ENCODE measurements at places on chromosomes 5 and 9.

- DNase-seq = peak; percentile 85
Observed at GRCh38 chr5:150107909-150108447, 21.6 kb upstream of the CSF1R start.

DNA sequence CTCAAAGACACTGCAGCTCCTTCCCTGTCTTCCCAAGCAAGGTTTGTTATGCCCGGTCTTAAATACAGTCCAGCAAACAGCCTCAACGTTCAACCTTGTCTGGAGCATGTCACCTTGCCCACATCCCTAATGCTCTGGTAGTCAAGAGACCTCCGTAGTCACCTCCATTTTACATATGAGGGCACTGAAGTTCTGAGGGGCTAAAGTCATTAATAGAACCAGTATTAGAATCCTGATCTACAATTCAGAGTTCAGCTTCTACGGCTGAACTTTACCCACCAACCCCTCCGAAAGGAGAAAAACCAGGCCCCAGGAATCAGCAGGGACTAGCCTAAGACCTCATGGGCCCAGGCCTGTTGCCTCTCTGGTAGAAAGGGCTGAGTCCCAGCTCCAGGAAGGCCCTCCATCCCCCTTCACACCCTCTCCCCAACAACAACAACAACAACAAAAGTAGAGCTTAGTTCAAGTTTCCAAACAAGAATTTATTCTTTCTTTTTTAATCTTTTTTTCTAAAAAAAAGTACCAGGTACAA is 795 bp upstream of the STOML2 start:
- DNase-seq = no peak

DNA sequence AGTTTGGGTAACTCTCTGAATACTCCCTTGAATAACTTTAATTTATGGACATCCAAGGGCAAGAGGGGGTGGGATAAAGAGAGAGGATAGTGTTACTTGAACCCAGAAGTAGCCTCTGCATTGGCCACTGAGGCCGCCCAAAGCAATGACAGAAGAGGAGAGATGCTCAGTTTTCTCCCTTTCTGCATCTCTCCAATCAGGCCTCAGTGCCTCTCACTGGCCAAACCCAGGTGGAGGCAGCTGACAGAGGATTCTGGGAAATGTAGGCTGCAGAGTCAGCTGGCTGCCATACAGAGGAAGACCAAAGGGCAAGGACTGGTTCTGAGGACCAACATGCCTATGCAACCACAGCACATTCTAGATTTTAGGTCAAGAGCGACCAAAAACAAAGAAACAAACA is 719.4 kb downstream of the MAT2B start:
- no peak for DNase-seq

DNA sequence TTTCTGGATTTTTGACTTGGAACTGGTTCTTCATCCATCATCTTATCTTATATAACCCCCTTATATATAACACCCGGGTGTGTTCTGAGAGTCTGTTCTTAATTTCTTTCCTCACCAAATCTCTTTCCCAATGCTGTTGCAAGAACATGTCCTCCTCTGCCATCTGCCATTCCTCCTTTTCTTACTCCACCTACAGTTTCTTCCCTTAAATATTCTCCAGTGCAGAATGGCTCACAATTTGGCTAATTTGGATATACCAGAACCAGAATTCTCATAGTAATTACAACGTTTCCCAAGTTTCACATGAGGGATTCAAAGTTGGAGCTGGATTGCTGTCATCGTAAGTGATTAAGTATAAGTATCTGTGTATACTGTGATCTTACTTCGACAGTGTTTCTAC is 28.0 kb downstream of the SKP2 start:
- DNase-seq = no peak

DNA sequence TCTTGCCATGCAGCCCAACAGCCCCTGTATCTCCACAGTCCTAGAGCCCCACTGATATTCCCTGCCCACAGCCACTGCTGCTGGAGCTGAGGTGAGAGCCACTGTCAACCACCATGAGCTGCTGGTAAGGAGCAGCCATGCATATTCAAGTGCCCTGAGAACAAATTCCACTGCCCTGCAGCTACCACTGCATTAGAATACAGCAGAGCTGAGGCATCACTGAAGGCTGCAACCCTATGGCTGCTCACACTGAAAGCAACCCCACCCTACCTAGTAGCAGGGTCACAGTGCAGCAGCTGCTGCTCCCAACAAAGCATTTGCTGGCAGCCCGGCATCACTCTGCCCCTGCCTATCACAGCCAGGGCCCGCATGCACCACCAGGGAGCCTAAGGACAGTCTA is 68.6 kb downstream of the SKIC3 start:
- DNase-seq = no peak

DNA sequence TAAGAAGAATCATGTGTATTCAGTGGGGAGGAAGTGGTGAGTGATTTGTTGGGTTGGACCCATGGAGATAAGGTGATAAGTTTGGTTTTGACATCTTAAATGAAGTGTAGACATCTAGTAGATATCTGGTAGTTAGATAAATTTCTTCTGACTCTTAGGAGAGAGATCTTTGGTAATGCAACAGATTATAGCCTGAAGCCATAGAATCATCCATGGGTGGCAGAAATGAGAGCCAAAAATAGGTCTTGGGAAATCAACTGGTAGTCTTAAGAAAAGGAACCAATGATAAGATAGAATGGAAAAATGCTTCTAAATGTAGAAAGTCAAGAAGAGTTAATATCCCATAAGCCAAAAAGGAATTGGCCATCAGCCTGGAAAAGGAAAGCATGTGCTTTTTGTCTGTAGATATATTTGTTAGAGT is 532.7 kb upstream of the GRAMD2B start:
- DNase-seq = peak; percentile 31

- no peak for DNase-seq
Observed at GRCh38 chr5:171825051-171825450, 39.4 kb downstream of the SMIM23 start.

DNA sequence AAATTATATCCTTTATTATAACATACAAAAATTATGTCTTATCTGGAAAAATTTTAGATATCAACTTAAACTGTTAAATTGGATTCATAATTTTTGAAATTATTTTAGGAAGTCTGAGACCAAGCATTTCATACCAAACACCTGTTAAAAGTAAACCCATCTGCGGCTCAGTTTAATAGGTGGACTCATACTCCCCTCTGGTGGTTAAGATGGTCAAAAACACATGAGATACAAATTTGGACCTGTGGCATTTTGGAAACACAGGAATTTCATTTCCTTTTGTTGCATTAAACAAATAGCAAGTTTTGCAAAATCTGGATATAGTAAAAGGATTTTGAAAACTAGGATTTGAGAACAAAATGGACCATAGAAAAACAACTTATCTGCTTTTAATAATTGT is 53.7 kb downstream of the RGMB start:
- DNase-seq = peak; percentile 75

GRCh38 chr5:51381761-51382474 is 1.3 kb upstream of the ISL1 start:
- no peak for DNase-seq

- no peak for DNase-seq
Observed at GRCh38 chr9:129854588-129855110, 19.4 kb downstream of the USP20 start.

All from choroid plexus epithelial cell (primary cell).